ENCODE measurements at places on chromosomes 2 and 18.

- no peak for DNase-seq
These were observed 56.2 kb upstream of the SLC16A14 start for GRCh38 chr2:230124757-230125431.

GRCh38 chr18:43789234-43790000 is 512.1 kb upstream of the SYT4 start:
- DNase-seq = peak; percentile 14

GRCh38 chr2:3491716-3492474 is 27.4 kb downstream of the ADI1 start:
- no peak for DNase-seq

DNA sequence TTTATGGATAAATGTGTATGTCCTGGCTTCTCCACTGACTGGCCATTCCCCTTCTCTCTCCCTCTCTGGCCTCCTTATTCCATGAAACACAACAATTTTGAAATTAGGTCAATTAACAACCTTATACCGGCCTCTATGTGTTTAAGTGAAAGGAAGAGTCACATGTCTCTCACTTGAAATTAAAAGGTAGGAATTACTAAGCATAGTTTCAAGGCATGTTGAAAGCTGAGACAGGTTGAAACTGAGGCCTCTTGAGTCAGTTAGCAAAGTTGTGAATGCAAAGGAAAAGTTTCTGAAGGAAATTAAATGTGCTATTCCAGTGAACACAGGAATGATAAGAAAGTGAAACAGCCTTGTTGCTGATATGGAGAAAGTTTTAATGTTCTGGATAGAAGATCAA is 69.7 kb downstream of the ADAM23 start:
- no peak for DNase-seq

GRCh38 chr2:234976479-234977227 is 24.8 kb downstream of the SH3BP4 start:
- no peak for DNase-seq

DNA sequence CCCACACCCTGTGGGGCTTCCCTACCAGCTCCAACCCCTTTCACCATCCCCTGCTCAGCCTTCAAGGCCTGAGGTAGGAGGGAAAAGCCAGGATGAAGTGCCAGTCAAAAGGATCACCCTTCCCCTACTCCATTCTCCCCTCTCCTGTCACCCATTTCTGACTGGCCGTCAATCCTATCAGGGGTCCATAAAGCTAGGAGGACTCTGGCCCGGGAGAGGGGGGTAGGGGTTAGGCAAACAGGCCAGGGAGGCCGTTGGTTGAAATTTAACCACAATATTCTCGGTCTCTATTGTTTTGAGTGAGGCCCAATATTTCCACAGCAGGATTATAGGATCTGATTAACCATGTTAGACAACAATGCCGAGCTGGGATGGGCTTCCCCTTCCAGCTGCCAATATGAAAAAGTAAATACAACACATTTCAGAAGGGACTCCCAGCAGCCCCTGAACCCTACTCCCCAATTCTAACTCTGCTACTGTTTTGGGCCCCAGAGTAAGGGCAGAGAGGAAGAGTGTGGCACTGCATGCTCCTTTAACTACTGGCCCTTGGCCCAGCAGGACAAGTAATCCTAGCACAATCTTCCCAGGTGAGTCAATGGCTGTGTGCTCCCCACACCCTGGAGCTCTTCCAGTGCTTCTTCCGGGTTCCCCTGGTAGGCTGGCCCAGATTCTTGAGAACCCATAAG is 10.6 kb upstream of the IHH start:
- no peak for DNase-seq

DNA sequence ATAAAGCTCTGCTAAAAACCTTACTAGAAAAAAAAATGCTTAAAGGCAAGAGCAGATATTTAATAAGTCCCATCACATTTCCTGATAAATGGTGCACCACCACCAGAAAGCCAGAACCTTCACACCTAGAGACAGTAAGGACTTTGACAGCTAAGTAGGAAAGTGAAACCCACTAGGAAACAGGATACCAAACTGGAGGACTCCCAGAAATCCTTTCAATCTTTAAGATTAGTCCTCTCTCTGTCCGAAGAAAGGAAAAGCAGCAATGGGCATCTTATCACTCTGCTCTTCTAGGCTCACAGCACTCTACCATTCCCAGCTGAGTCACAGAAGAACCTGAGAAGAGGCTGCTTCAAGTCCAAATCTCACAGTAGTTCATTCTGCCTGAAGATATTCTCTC is 3.7 kb downstream of the DYM start:
- no peak for DNase-seq

- no peak for DNase-seq
These were observed 279.5 kb upstream of the SIX2 start for GRCh38 chr2:45288532-45289417.

DNA sequence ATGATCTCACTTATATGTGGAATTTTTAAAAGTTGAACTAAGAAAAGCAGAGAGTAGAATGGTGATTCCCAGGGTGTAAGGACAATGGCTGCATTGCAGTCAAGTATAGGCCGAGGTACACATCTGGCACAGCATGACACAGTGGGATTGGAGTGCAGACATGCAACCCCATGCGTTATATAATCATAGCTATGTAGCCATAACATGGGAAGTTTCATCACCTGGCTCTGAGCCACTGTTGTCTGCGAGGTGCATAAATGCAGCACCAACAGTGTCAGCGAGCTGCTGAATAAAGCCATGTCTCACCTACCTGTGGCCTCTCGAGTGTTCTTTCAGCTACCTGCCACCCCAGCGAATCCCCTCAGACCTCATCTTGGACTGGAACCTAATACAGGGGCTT is 61.7 kb downstream of the CDC42EP3 start:
- no peak for DNase-seq

- no peak for DNase-seq
These were observed 91.3 kb downstream of the BAZ2B start for GRCh38 chr2:159525012-159525411.

DNA sequence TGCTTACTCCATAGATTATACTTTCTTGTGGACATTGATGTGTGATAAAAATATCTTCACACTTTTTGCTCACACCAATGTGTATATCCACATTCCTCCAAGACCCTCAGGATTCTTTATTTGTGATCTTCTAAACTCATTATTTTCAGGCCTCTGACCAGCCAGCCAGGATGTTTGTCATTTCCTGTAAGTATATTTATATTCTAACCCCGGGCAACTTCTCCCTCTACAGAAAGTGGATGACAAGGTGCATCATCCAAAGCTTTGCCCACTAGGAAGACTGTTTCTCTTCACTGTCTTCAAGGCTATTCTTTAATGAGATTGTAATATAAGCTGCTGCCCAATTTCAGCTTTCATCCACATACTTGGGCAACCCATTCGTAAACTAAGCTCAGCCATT is 3.6 kb upstream of the CWC22 start:
- no peak for DNase-seq

DNA sequence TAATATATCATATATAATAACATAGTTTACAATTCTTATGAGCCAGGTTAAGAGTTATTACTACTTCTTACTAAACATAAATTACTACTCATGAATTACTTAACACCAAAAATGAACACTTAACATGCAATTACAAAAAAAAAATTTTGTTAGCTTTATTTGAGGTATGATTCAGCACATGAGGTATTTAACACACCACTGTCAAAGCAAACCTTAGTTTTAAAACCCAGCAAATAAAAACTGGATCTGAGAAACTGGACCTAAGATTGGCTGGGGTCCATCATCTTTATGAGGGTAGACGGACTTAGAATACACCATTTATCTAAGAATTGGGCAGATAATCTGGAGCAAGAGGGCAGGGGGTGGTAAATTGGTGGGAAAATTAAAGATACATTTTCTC is 81.8 kb upstream of the CREB1 start:
- no peak for DNase-seq

DNA sequence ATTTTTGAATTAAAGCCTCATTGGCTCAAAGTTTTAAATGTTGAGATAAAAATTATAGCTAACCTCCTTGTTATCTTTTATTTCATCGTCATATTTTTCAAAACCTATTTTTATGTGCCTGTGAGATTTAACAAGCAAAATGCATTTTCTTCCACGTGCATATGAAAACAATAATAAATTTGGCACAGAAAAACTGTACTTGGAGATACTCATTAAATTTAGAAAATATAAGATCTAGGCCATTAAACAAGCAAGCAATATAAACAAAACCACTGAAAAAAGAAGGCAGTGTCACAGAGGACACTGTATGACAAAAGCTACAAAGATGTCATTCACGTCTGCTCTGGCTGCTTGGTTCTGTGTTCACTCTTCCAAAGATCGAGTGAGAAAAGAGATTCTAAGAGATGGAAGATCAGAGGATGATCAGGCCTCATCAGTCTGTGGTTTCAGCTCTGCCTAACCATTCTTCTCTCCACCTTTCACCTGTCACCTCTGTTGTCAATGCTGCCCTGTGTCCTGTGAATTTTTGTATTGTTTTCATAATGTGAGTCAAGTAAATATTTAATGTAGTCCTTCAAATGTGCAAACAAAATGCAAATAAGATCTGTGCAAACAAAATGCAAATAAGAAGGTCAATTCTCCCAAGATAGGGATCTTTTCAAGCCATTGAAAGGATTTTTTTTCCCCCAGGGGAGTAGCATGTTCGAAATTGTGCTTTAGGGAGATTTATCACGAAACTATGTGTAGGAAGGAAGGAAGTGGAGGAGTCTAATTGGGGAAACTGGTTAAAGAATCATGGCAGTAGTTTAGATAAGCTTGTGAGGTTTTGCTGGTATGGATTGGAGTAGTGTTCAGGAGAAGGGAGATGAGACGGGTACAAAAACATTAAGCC is 138.7 kb upstream of the RBMS1 start:
- DNase-seq = no peak

DNA sequence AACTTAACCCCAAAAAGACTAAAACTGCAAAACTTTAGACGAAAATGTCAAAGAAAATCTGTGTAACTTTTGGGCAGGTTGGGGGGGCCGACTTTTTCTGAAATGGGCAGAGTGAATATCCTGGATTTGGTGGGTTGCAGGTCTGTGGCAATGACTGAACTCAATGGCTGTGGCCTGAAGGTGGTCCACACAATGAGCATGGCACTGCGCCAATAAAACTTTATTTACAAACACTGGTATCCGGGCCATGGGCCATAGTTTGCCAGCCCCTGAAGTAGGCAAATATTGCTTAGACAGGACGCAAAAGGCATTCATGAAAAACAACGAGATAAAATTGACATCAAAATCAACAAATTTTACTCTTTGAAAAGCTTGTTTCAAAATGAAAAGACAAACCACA is 66.2 kb downstream of the RTP5 start:
- no peak for DNase-seq

GRCh38 chr2:25336383-25336841 is 5.3 kb downstream of the DNMT3A start:
- no peak for DNase-seq

GRCh38 chr2:196230061-196230854 is 58.9 kb upstream of the STK17B start:
- DNase-seq = no peak

GRCh38 chr2:28958689-28959088 is 22.4 kb upstream of the TOGARAM2 start:
- peak; percentile 91 for DNase-seq

- no peak for DNase-seq
These were observed 67.3 kb downstream of the SNORC start for GRCh38 chr2:232937278-232937906.

- DNase-seq = no peak
These were observed 2175.1 kb upstream of the PIK3C3 start for GRCh38 chr18:39779926-39780325.

GRCh38 chr2:223972656-223973102 is 15.4 kb downstream of the MRPL44 start:
- DNase-seq = no peak

GRCh38 chr2:38268691-38269327 is 108.3 kb downstream of the ATL2 start:
- no peak for DNase-seq

DNA sequence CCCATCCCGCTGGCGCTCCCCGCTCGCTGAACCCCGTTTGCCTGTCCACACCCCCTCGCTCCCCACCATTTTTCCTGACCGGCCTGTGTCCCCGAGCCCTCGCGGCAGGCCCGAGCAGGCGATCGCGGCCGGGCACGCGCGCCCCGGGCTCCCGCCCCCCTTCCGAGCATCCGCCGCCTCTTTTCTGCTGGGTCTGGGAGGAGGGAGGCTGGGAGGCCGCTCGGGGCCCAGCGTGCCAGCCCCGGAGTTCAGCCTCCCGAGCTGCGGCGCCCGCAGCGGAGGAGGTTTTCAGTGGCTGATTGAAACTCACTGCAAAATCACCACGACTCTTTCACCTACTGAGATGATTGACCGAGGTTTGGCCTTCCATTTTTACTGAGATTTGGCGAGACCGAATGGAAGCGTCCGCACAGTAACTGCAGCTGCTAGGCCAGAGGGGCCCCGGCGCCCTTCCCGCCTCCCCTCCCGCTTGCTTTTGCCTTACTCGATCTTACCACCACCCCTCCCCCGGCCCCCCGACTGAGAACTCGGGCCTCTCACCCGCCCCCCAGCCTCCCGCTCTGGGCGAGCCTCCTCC is 4.8 kb downstream of the SOX11 start:
- peak; percentile 69 for DNase-seq

DNA sequence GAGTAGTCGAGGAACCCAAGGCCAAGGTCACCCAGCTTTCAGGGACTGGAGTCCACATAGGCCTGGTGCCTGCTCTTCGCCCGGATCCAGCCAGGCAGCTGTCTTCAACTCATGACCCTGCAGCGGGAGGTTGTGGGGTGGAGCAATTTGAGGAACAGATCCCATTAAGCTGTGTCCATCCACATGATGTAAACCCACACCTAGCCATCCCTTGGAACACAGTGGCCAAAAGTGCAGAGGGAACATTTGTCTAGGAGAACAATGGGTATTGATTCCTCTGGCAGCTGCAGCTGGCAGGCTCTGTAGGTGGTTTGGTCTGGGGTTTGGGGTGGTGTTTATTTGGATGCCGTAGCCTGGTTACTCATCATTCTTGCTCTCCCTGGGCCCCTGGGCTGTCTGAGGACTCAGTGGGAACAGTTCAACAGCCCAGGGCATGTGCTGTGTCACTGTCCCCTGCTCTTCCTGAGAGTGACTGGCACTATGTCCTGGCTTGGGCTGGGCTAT is 99.4 kb downstream of the TFCP2L1 start:
- DNase-seq = peak; percentile 30

DNA sequence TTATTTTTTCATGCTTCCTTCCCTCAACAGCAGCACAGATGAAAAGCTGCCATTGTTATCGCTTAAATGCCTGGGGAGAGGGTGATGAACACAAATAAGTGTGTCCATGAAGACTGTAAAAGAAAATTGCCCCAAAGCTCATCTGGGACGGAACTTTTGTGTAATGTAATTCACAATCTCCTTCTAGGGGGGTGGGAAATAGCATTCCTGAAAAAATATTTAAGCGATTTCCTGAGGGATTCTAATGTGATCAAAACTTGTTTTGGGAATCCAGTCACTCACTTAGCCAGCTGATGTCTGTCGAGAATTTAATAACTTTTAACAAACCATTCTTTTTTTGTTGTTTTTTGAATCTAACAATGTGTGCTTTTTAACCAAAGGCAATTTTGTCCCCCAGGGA is 427.9 kb downstream of the PLCL1 start:
- no peak for DNase-seq

DNA sequence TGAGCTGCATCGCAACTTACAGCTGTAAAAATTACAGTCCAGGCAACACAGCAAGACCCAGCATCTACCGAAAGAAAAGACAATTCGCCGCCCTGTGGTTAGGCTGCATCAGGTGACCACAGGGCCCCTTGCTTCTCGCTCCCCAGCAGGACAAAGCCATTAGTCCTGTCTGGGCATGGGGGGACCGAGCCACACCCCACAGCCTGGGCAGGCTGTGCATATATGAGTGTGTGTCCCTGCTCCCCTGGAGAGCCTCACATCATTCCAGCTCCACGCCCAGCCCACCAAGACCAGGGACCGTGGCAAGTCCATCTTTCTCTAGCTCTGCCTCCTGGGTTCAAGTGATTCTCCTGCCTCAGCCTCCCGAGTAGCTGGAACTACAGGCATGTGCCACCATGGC is 33.9 kb downstream of the SNORC start:
- no peak for DNase-seq

Data from NCI-H2171 treated with DMSO at 0.1 percent for 48 hours (cell line).